ENCODE measurements at places on chromosomes 7 and 10.

DNA sequence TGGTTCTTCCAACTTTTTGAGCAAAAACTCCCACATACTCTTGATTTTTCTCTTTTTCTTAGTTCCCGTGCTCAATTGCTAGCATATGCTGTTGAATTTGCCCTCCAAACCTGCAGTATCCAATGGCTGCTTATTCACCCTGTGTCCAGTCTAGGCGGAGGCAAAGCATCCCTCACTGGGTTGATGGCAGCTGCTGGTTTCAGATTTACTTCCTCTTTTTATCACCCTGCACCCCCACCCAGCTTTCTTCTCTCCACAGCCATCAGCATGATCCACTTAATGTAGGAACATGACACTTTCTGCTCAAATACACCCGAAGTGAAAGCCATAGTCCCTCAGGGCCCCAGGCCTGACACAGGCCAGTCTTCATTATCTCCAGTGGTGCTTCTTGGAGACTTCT, 87.6 kb upstream of the ADARB2 start:
- DNase-seq, result no peak

DNA sequence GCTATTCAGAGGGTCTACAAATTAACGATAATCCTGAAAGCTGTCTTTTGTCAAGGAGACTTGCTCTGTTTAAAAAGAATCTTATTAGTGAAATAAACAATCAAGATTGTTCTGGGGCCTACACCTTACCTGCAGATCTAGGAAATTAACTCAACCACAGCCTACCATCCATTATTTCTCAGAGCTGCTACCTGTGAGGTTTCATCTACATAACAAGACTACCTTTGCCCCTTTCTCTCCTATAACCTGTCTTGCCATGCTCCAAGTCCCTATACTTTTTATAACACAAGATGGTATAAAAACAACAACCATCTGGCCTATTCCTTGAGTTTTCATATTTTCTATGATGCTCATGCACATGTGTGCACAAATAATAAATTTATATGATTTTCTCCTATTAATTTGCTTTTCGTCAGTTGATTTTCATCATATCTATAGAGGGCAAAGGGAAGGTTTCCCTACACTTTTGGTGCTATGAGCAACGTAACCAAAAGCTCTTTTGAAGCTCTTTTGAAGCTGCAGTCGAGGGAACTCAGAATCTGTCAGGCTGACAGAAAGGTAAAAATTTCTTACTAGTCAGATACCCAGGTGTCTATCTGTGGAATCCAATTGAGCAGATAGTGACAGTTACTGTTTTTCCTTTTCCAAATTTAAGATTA, 138.1 kb downstream of the CACNA2D1 start:
- DNase-seq, result no peak

- no peak for DNase-seq
Measured at GRCh38 chr10:94293354-94293753, 69.4 kb downstream of the NOC3L start.

GRCh38 chr7:66790725-66791124, 50.2 kb downstream of the RABGEF1 start:
- no peak for DNase-seq

GRCh38 chr10:46240684-46241565, 45.9 kb upstream of the ANTXRL start:
- no peak for DNase-seq

DNA sequence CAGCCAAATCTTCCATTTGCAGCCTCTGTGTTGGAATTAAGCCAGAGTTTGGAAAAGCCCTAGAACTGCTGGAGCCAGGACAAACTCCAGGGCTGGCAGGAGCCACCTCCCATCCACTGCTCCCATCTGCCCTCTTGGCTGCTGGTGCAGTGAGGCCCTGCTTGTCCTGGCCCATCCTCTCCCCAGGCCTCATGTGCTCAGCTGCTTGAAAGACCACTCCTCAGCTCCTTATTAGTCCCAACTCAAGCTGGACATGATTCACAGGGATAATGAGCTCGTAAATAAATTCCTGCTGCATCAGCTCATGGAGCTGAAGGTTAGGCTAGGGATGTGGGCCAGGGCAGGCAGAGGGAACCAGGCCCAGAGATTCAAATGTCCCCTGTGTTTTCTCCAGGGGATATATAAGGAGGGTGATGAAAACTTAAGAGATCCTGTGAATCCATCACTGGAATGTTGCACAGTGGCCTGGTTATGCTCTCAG, 282.8 kb downstream of the RPS24 start:
- DNase-seq, result peak; percentile 5

DNA sequence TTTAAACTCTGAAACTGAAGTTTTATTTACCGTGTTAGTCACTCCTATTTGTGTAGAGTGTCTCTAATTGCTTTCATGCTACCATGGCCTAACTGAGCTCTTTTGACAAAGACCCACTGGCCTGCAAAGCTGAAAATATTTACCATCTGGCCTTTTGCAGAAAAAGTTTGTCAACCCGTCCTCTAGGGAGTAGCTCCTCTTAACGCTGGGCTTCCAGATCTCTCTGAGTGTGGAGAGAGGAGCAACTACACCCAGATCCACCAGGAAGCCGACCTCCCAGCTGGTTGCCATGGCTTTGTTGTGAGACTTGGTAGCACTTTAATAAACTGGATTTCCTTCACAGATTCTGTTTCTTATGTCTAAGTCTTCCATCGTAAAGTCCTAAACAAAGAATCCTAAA, 4.2 kb upstream of the C10orf71 start:
- DNase-seq, result no peak

DNA sequence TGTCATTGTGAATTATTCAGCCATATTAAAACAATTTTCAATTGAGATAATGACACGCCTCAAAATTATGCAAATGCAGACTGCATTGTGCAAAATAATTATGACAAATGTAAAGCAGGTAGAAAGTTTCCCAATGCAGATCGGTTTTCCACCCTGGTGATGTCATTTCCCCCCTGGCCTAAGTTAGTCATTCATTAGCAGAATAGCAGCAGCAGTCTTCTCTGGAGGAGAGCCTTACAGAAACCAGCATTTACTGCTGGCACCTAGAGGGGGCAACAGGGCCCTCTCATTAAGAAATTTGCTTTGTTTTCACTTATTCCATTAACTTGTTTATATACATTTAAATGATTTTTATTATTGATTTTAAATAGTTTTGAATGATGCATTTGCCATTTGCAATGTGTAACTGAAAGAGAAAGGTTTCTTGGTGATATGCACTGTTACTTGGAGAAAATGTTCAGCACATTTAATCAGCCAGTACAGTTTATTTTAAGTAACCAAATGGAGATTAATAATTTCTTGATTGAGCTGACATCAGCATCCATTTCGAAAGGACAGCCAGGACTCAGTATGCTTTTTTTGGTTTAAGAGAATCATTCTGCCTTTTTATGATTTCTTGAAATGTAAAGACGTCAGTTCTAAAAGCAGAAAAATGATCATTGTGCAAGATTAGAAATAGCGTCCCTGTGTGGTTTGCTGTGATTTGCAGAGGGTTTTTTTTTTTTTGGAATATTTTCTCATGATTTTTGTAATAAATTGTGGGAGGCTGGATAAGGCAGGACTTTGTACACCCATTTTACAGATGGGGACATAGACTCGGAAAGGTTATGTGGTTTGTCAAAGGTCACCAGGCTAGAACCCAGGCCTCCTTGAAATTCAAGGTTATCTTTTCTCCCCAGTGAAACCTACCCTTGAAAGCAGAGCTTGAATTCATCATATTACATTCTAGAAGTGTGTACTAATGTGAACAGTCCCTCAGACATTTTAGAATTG, 3.5 kb downstream of the ARID5B start:
- peak; percentile 46 for DNase-seq

GRCh38 chr7:155694851-155695250, 50.4 kb downstream of the RBM33 start:
- no peak for DNase-seq

- no peak for DNase-seq
Measured at GRCh38 chr7:43385856-43386255, 197.1 kb upstream of the STK17A start.

DNA sequence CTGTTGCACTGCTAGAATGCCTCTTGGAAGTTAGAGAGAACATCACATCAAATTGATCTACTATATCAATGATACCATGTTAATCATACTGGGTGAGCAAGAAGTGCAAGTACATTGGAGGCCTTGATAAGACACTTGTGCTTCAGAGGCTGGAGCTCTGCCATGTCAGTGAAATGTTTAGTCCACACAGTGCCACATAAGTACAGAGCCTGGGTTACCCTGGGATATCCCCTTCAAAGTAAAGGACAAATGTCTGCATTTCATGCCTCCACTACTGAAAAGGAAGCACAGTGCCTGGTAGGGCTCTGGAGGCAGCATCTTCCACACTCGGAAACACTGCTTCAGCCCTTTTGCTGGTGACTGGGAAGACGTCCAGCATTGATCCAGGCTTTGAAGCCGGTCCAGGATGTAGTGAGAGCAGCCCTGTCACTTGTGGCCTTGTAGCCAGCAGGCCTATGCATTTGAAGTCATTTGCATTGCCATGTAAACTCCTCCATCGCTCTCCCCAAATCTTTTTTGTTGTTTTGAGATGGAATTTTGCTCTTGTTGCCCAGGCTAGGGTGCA, 15.7 kb upstream of the STN1 start:
- DNase-seq, result no peak

DNA sequence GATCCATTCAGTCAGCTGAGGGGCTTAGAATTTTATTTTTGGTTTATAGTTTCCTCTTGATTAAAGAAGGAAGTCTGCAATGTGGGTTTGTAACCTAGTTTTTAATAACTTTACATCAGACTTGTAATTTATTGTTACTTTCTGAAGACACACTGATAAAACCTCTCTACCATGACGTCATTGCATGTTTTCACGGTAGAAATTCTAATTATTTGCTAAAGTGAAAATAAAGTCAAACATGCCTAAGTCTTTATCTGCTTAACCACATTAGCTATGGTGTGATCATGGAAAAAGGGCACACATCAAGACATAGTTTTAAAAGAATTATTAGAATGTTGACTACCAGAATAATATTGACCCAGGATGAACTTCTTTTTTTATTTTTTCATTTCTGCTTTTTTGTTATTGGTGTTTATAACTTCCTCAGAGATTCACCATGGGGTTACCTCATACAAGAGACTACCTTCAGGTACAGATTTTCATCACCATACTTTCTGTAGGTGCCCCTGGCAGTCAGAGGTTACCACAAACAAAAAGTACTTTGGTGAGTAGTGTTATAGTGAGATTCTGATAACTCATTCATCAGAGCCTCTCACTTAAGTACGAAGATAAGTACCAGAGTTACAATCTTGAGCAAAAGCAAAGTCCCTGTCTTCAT, 7.0 kb upstream of the PANK1 start:
- DNase-seq, result no peak

GRCh38 chr7:134996097-134996550, 9.8 kb downstream of the AGBL3 start:
- DNase-seq, result no peak

DNA sequence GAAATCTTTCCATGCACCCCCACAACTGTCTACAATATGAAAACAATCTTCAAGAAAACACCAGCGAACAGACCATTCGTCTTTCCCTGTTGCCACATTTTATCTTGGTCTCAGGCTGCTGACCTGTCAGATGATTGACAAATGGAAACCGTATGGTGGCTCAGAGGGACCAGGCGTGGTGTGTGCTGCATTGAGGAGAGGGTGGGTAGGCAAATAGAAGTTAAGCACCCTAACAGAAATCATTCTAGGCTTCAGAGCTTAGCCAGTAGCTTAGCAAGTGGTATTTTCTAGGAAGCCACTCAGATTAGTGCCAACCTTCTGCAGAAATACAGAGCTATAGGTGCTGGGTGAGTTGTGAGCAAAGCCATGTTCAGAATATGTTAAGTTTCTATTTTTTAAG, 114.9 kb downstream of the DPP6 start:
- DNase-seq, result no peak

DNA sequence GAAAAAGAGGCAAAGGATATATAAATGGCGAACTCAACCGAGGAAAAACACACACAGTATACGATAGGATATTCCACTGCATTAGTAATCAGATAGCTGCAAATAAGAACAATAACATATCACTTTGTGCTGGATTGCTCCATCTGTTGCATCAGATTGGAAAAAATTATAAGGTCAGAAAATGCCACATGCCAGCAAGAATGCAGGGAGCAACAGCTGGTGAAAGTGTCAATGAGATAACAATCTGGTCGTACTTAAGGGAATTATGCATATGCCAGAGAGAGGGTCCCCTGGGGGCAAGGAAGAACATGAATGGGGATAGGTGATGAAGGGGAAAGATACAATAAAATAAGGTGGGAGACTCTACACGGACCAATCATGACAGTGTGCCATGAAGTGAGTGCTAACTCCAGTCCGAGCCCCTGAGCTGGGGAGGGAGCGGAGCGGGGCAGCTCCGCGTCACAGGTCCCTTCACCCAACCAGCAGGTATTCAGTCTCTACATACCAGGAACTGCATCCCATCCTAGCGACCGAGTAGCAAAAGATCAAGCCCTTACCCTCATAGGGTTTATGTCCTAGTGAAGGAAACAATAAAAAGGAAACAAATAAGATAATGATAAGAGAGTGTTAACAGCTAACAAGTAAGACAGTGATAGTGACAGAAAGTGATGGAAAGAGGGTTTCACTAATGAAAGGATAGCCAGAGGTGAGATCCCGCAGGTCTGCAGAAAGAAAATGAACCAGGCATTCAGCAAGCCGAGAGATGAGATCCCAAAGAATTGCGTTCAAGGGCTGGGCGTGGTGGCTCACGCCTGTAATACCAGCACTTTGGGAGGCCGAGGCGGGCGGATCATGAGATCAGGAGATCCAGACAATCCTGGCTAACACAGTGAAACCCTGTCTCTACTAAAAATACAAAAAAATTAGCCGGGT, 9.4 kb downstream of the MPP7 start:
- DNase-seq, result no peak

DNA sequence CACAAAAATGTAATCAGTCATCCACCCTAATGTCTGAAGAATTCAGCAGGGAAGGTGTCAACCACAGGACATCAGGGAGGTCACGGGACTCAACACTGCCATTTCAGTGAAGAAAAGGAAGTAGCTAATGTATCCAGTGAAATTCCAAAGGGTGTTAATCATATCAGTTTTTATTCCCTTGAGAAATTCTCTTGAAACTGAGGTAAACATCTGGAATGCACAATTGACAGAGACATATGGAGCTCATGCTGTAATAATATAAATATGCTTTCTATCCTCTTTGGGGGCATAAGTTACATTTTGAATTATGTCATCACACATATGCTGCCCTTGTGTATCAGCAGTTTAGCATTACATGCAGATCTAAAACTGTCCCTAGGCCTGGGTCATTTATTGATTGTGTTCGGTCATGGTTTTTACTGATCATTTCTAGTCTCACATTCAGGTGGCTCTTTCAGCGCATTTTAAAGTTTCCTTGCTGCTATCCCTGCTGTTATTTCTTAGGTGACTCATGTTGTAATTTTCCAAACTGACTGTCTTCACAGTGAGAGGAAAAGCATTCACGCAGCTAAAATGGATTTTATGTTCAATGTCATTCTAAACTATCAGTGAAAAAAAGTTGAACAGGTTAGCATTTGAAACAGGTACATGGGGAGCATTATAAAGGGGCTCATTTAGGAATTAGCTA, 273.9 kb downstream of the TSPAN12 start:
- DNase-seq, result no peak

Measured in activated CD4-positive, alpha-beta memory T cell treated with anti-CD3 and anti-CD28 coated beads, Interleukin-2, amount 10 ng/mL, durations not matched to agents 7 days and 5 days (primary cell).